Thyroid gland (tissue), 4 donors: ENCODE measurements at places on chromosomes 12 and 14. TPM values are rescaled to one million over a fixed set of nuclear protein-coding genes. Genes with fewer than 3 reads are reported as not detected.
A peak's percentile ranks its signal among the peaks of the same experiment; 100 is the strongest.

Gene IAPP
- total RNA-seq, result not detected

Gene BCL11B
- 1.8 TPM for total RNA-seq

DNA sequence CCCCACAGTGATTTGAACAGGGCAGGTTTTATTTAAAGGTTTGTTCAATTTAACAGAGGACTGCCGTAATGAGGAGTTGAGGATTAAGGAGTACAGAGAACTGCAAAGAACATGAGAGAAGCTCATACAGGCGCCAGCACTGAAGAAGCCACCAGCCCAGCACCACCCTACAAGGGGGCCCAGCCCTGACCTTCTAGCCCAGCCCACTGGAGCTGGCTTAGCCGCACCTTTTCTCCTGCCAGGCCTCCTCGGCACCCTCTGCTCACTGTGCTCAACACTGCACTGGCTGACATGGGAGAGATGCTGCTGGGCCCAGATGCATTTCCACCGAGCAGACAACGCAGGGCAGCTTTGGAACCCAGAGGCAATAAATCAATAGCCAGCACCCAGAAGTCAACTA lies 36.5 kb upstream of the SFSWAP start:
- H3K27me3 ChIP-seq, result no peaks in the 10 kb centered on the region
- no peak overlapping the region for H3K27ac ChIP-seq
- no peaks in the 10 kb centered on the region for H3K36me3 ChIP-seq
- DNase-seq, result no peak
- H3K4me1 ChIP-seq, result no peaks in the 10 kb centered on the region

- DNase-seq, result no peak
- peaks cover 4% of the 10 kb centered on the region for H3K4me1 ChIP-seq
- H3K27me3 ChIP-seq, result no peaks in the 10 kb centered on the region
- no peaks in the 10 kb centered on the region for H3K36me3 ChIP-seq
- H3K27ac ChIP-seq, result no peak overlapping the region
Measured at GRCh38 chr14:33788161-33788560, 162.7 kb downstream of the EGLN3 start.

DNA sequence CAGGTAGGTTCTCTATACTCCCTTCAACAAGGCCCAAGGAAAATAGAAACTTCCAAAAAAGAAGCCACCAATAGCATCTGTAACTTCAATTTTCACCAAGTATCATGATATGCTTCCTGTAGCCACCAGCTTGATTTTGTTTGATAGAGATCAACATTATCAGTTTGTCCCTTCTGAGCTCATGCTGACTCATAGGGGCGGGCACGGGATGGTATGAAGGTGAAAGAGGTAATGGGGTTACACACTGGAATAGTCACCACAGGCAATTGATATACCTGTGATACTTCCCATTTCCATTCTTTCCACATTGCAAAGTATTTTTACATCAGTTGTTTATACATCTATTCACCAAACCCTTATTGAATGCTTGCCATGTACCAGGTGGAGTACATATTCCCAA lies 134.1 kb downstream of the KCNA5 start:
- DNase-seq, result no peak
- no peak overlapping the region for H3K4me3 ChIP-seq
- H3K27me3 ChIP-seq, result no peaks in the 10 kb centered on the region
- no peaks in the 10 kb centered on the region for H3K4me1 ChIP-seq
- no peak overlapping the region for H3K27ac ChIP-seq

Gene TAC3
- not detected for total RNA-seq

Gene SLC35E3
- 2.3 TPM for total RNA-seq

Gene SLCO1B3
- 0.13 TPM for total RNA-seq

DNA sequence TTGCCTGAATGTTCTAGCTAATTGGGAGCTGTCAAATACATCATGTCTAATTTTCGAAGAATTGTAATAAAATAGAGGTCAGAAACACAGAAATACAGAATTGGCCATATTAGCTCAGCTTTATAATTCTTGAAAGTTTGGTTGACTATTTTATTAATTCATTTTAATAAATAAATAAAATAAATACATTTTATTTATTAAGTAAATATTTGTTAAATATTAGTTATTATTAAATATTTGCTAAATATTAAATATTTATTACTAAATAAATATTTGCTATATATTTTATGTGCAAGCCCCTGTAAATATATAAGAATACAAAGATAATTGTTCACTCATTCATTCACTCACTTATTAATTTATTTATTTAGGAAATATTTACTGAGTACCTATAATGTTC lies 231.3 kb downstream of the SSPN start:
- no peak overlapping the region for H3K4me3 ChIP-seq
- no peaks in the 10 kb centered on the region for H3K4me1 ChIP-seq
- H3K36me3 ChIP-seq, result no peaks in the 10 kb centered on the region
- no peaks in the 10 kb centered on the region for H3K27me3 ChIP-seq
- H3K27ac ChIP-seq, result no peak overlapping the region

Gene ZDHHC22
- total RNA-seq, result not detected

DNA sequence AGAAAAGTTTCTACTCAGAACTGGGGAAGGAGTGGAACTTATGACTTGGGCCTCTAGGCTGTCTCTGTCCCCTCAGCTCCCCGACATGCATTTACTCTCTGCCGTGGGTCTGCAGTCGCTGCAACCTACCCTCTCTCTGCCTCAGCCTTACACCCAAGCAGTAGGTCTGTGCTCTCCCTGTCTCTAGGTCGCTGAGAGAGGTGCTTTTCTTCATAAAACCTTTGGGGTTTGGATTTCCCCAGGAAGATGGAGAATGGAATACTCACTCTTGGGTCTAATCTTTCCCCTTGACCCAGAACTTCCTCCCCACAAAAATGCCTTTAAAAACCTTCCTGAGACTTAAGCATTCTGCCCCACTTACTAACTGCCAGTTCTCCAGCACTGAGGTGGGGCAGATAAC lies 12.9 kb downstream of the GPR84 start:
- H3K27ac ChIP-seq, result peak overlapping the region; percentile 79
- DNase-seq, result no peak
